Activated CD4-positive, alpha-beta T cell treated with anti-CD3 and anti-CD28 coated beads, Interleukin-2, amount 50 U/mL, for 4 hours (primary cell): ENCODE measurements at places on chromosomes 7 and 10.

GRCh38 chr10:93266858-93267257 is 193.2 kb downstream of the CYP26A1 start:
- DNase-seq = no peak

DNA sequence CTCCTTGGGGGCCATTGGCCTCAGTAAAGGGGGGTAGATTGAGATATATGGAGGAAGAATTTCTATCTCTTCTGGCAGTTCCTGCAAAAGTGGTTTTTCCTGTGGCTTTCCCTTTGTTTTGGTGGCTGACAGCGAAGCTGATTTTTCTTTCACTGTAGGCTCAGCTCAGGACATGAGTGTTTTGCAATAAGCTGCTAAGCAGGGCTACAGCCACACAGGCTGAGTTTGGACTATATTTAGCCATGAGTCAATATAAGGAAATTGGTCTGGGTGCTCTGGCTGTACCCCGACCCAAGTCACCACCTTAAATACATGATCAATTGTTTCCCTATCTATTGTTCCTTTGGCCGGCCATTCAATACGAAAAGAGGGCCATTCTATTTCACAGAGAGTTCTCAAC is 212.7 kb upstream of the KCND2 start:
- no peak for DNase-seq

GRCh38 chr10:130230611-130231010 is 94.4 kb downstream of the GLRX3 start:
- no peak for DNase-seq

GRCh38 chr10:123009105-123009820 is 457 bp downstream of the ACADSB start:
- no peak for DNase-seq

DNA sequence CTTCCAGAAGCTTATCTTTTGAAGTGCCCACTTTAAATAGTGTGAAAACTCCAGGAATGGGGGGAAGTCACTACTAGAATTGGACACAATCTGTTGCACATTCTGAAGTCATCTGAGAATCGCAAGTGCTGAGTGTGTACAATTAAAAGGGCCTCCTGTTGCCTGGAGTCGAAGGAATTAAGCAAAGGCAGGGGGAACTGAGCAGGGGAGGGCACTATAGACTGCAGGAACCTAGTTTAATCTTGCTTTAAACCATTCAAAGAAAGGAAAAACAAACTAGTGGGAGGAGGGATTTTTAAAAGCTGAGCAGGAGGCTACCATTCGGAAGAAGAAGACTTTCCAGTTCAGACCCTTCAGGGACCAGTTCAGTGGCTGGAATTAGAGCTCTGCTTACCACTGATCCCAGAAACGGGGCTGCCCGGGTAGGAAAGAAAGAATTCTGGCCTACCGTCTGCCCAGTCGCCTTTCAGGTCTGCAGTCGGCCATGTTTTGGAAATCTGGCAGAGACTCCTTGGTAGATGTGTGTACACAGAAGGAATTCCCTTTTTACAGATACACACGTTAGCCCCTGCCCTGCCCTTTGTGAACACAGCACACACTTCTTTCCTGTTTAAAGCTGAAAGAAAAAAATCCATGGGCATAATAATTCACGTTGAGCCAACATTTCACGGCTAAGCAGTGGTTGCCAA is 610.6 kb upstream of the FOXK1 start:
- DNase-seq = no peak

GRCh38 chr10:88253128-88253527 is 330.0 kb downstream of the RNLS start:
- no peak for DNase-seq

GRCh38 chr10:84095811-84096497 is 43.4 kb upstream of the GHITM start:
- no peak for DNase-seq

DNA sequence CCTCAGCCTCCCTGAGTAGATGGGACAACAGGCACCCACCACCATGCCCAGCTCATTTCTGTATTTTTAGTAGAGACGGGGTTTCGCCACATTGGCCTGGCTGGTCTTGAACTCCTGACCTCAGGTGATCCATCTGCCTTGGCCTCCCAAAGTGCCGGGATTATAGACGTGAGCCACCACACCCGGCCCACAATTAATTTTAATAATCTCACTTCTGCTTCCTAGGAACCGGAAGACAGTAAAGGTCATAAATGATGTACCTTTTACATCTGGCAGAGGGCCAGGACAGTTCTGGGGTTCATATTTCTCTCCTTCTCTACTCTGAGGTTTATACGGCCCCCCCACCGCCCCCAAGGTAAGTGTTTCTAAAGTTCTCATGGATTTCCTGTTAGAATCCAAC is 31.2 kb upstream of the AOAH start:
- no peak for DNase-seq

DNA sequence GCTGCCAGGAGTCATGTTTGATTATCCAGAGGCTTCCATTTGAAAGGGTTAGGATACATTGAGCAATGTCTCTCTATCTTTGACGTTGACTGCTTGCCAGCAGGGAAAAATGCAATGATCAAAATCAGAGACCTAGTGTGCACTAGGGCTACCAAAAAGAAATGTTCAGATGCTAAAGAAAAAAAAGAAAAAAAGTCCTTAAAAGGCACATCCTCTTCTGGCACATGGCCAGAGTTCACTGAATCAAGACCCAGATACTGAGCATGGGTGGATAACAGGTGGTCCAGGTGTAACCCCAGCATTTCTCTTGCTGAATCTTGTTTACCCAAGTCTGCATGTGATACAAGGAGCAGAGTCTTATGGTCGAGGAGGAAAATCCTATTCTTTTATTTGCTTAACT is 899.3 kb downstream of the SORCS3 start:
- DNase-seq = no peak

GRCh38 chr7:136324073-136324704 is 347.0 kb upstream of the MTPN start:
- no peak for DNase-seq

DNA sequence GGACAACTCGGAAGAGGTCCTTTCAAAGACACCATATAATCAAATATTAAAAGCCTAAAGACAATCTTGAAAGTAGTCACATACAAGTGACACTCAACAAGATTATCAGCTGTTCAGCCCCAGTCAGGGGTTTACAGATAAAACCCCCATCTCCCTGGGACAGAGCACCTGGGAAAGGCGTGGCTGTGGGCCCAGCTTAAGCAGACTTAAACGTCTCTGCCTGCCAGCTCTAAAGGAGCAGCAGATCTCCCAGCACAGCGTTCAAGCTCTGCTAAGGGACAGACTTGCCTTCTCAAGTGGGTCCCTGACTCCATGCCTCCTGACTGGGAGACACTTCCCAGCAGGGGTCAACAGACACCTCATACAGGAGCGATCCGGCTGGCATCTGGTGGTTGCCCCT is 18.0 kb downstream of the CDCA7L start:
- DNase-seq = no peak
